ENCODE measurements at places on chromosomes 16 and 17. TPM values are rescaled to one million over a fixed set of nuclear protein-coding genes. Genes with fewer than 3 reads are reported as not detected.

AOC2 gene
- polyA plus RNA-seq, result 0.43 TPM

MT4 gene
- polyA plus RNA-seq, result not detected

ALOX15B gene
- polyA plus RNA-seq, result not detected

DNA sequence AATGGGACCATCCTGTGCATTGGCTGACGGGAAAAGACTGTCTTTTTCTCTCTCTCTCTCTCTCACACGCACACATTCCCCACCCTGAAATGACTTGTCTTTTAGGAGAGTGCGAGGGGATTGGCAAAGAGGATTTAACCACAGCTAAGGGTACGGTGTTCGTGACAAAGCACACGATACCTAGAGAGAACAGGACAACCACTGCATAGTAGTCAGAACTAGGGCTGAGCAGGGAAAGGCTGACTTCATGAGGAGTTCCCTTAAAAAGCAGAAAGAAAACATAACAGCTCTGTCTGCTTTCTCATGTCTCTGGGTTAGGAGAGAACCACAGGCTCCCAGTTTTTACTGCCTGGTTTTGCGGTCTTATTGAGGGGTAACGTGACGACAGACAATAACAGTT, 742.8 kb upstream of the SOX9 start:
- DNase-seq, result no peak

DNA sequence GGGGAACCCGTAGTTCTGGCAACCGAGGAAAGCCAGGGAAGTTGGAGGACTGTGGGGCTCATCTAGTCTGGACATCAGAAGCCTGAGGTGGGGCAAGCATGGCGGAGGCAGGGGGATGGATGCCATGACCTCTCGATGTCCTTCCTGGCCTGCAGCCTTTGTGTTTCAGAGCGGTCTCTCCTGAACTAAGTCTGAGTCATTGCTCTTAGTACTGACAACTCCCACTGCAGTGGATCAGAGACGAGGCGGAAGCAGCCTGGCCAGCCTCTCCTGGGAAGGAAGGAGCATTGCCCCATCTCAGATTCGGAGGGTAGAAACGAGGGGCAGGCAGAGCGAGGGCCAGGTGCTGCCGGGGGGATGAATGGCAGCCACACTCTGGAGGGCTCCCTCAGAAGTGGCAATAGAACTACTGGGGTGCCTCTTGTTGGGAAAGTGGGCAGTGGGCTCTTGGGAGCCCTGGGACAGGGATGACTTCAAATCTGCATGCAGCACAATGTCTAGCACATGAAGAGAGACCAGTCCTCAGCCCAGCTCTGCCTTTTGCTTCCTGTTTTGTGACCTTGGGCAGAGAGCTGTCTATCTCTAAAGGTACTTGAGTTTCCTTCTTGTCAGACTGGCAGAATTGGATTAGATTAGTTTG, 3.6 kb upstream of the STAC2 start:
- DNase-seq, result no peak

DNA sequence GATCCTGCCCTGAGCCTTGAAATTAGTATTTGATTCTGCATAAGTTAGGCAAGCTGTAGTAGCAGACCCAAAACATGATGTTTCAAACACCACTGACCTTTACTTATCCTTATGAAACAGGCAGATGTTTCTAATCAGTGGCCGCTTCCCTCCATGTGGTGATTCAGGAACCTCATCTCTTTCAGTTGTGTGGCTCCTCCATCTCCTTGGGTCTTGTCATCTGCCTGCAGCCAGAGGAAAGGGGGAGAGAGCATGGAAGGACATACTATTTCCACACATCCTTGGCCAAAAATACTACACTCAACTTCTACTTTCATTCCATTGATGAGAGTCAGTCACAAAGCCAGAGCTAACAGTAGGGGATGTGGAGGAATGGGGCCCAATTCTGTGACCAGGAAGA, 41.6 kb upstream of the IRX6 start:
- no peak for DNase-seq

GRCh38 chr16:49003022-49003421, 278.6 kb downstream of the CBLN1 start:
- no peak for DNase-seq

GRCh38 chr16:10521681-10522274, 58.6 kb downstream of the EMP2 start:
- no peak for DNase-seq
